Thoracic aorta (tissue), 2 donors: ENCODE measurements at places on chromosomes 4 and X.

DNA sequence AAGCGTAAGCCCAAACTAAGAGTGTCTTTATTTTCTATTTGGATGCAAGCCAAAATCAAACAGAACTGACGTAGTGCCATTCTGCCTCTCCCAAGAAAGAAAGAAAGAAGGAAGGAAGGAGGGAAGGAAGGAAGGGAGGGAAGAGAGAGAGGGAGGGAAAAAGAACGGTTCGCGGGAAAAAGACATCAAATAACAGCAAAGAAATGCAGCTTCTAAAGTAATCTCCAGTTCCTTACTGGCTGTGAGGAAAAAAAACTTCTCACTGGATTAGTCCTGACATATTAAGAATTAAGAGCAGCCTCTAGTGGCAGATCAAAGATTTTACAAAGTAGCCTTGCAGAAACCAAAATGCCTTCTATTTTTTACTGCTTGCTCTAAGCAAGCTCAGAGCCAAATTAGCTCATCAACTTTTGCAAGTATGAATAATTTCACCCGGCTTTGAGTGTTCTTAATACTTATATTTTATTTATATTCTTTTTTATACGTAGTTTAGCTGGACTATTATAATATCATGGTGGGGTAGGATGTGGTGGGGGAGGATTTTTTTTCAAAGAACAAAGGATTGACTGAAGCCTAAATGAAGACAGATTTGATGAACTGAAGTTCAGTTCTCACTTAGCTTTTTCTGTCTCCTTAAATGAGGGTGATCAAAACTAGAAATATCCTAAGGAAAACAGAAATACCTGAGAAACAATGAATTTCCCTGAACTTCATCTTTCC, 36.6 kb downstream of the PITX2 start:
- peak overlapping the region; percentile 39 for H3K4me3 ChIP-seq
- H3K27me3 ChIP-seq = no peaks in the 10 kb centered on the region
- no peaks in the 10 kb centered on the region for H3K36me3 ChIP-seq
- no peak overlapping the region for H3K27ac ChIP-seq
- no peak for DNase-seq

DNA sequence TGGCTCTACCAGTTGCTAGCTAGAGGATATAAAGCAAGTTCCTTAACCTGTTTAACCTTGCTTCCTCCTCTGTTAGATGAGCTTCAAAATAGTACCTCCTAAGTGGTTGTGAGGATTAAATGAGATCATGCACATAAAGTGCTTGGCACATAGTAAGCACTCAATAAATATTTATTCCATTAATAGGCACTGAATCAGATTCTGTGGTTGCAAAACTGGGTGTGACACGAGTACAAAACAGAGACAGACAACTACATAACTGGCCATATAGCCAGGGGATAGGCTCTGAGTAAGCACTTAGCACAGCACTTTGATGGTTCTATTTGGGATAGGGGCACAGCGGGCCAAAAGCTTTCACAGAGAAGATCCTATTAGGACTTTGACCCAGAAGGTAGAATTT, 150.3 kb downstream of the RELL1 start:
- no peak overlapping the region for H3K4me3 ChIP-seq
- no peaks in the 10 kb centered on the region for H3K27me3 ChIP-seq
- no peak for DNase-seq
- no peaks in the 10 kb centered on the region for H3K36me3 ChIP-seq
- no peak overlapping the region for H3K27ac ChIP-seq

- no peaks in the 10 kb centered on the region for H3K36me3 ChIP-seq
- no peaks in the 10 kb centered on the region for H3K27me3 ChIP-seq
- no peak for DNase-seq
- peak overlapping the region; percentile 77 for H3K4me3 ChIP-seq
- peaks cover 3% of the 10 kb centered on the region for H3K4me1 ChIP-seq
These were observed 536 bp downstream of the SH3BGRL start for GRCh38 chrX:81202456-81202819.

DNA sequence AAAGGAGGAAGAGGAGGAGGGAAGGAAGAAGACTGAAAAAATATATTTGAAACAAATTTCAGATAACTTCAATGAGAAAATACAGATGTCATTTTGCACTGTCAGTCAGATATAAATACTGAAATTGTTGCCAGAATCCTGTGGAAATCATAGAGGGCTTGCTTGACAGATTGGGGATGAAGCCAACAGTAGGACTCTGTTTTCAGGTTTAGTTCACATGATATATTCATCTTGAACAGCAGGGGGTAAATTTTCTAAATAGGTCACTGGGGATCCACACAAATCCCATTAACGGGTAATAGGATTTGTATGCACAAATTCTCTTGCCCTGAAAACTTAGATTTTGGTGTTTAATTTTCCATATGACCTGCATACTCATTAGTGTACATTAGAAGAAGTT, 103.3 kb upstream of the PCDH18 start:
- H3K27me3 ChIP-seq = no peaks in the 10 kb centered on the region
- peaks cover 3% of the 10 kb centered on the region for H3K4me1 ChIP-seq
- no peak overlapping the region for H3K27ac ChIP-seq
- no peaks in the 10 kb centered on the region for H3K36me3 ChIP-seq
- no peak overlapping the region for H3K4me3 ChIP-seq
- DNase-seq = no peak

DNA sequence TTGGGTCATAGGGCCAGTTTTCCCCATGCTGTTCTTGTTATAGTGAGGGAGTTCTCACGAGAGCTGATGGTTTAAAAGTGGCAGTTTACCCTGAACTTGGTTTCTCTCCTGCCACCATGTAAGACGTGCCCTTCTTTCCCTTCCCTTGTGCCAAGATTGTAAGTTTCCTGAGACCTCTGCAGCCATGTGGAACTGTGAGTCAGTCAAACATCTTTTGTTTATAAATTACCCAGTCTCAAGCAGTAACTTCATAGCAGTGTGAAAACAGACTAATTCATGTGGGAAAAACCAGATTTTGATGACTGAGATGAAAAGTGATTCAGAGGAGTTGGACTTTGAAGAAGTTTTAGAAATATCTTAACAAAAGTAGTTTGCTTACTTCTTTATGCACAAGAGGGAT, 101.4 kb downstream of the ARHGAP10 start:
- peak overlapping the region; percentile 91 for H3K27ac ChIP-seq
- peaks cover 54% of the 10 kb centered on the region for H3K4me1 ChIP-seq
- H3K36me3 ChIP-seq = no peaks in the 10 kb centered on the region
- DNase-seq = no peak
- no peak overlapping the region for H3K4me3 ChIP-seq
- no peaks in the 10 kb centered on the region for H3K27me3 ChIP-seq

GRCh38 chr4:127997534-127998388, 32.6 kb downstream of the ABHD18 start:
- H3K27ac ChIP-seq = no peak overlapping the region
- no peaks in the 10 kb centered on the region for H3K27me3 ChIP-seq
- H3K4me3 ChIP-seq = no peak overlapping the region
- H3K4me1 ChIP-seq = no peaks in the 10 kb centered on the region
- H3K36me3 ChIP-seq = peaks cover 8% of the 10 kb centered on the region

- no peak overlapping the region for H3K27ac ChIP-seq
- no peaks in the 10 kb centered on the region for H3K4me1 ChIP-seq
- DNase-seq = no peak
- H3K36me3 ChIP-seq = peaks cover 2% of the 10 kb centered on the region
- no peaks in the 10 kb centered on the region for H3K27me3 ChIP-seq
These were observed 16.1 kb downstream of the MSMO1 start for GRCh38 chr4:165343353-165344191.
